ENCODE measurements at places on chromosomes 3 and 15. TPM values are rescaled to one million over a fixed set of nuclear protein-coding genes. Genes with fewer than 3 reads are reported as not detected.

GRCh38 chr3:54530944-54531343 is 396.9 kb downstream of the LRTM1 start:
- no peak for DNase-seq
- H3K27ac ChIP-seq = no peak overlapping the region
- H3K4me1 ChIP-seq = no peaks in the 10 kb centered on the region
- no peak overlapping the region for H3K4me3 ChIP-seq
- H3K36me3 ChIP-seq = no peaks in the 10 kb centered on the region

DNA sequence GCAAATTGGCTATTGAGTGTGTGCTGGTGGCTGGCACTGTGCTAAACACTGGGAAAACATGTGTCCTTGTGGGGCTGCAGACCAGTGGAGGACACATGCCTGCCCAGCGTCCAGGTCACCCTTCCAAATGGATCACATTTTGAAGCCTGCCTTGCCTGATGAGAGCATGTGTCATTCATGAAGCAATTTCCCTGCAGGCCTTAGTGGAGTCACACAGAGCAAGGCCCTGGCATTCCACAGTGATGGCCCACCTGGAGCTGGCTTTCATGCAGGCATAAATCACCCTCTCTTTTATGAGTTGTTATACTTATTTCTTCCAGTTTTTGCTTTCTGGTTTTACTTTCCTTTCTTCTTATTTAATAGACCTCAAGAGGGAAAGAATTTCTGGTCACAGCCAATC is 219.5 kb downstream of the EPHB1 start:
- no peak overlapping the region for H3K4me3 ChIP-seq
- no peaks in the 10 kb centered on the region for H3K4me1 ChIP-seq
- DNase-seq = no peak
- H3K27me3 ChIP-seq = no peaks in the 10 kb centered on the region
- H3K36me3 ChIP-seq = no peaks in the 10 kb centered on the region

The SLC38A3 gene
- 177 TPM for total RNA-seq

The MAPK6 gene
- 21.8 TPM for total RNA-seq

The FAM219B gene
- 13.6 TPM for total RNA-seq
